ENCODE measurements at places on chromosomes 5 and 9.

- DNase-seq = no peak
Measured at GRCh38 chr5:144857454-144857853, 686.8 kb downstream of the KCTD16 start.

- DNase-seq = no peak
Measured at GRCh38 chr5:7207979-7208378, 188.0 kb upstream of the ADCY2 start.

DNA sequence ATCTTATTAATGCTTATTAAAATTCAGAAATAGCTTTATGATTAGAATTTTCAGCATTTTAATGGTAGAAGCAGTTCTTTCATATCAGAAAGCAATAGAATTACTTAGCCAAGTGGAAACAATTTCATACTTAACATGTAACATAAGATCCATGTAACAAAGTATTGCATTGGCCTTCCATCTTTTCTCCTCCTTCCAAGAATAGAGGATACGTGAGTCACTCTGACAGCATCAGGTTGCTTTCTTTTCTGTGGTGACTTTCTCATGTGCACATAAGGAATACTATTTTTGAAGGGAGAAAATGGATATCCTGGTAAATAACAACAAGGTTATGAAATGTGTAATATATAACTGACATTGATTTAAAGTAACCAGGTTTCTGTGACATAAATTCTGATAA lies 272.2 kb downstream of the ANXA1 start:
- no peak for DNase-seq

- no peak for DNase-seq
Measured at GRCh38 chr5:109922381-109922995, 232.8 kb downstream of the MAN2A1 start.

DNA sequence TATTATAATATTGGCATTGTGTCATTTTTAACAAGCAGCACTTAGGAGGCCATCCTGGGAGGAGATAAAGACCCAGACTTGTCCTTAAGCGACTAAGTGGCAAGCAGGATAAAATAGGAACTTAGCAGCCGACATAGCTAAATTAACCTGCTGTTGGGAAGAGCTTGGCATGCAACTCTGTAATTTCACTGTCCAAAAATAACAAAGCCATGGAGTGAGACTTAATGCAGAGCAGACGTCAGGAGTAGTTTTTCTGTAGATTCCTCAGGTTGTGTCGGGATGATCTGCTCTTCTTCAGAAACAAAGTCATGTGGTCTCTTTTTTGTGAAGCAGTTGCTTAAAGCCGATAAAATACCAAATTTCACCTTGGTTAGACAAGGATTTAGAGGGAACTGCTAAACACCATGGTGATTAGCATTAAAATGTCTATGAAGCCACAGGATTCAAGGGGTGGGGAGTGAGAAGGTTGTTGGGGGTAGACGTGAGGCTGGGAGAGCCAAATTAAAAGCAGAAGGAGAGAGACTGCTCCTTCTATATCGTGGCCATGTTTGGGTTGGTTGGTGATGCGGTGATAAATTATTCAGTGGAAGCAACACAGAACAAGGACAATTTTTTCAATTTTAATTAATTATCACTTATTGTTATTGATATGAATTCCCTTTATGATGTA lies 303.0 kb downstream of the CSNK1G3 start:
- DNase-seq = no peak

DNA sequence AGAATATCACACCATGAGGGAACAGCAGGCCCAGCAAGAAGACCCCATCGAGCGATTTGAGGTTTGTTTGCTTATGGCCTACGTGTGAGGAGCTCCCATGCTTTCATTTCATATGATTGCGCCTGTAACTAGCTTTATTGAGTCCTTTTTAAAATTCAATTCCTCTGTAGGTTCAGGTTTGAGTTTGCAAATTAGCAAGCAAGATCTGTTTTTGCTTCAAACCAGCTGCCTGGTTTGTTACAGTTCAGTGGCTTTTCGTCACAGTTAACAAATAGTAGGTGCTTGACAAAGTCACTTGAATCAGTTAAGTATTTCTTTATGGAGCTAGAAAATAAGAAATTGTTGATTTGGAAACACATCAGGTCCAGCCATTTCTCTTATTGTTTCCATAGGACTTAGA lies 56.3 kb downstream of the GPR21 start:
- no peak for DNase-seq
